HT1080 (cell line): ENCODE measurements at places on chromosomes 7 and 10.

DNA sequence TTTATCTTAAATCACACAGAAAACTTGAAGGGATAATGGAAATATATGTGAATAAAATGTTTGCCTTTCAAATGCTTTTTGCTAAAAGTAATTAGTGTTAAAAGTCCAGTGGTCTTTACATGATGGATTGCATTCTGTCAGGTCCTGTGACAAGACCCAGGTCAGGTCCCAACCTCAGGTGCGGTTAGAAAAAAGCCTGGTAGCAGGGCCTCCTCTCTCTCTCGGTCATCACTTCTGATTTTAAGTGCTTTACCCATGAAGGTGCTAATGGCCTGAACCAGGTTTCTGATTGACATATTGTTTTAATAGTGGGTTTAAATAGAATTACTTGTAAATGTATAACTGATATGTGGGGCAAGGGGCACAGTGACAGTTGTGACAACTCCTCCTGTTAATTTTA lies 736.3 kb downstream of the POM121L12 start:
- DNase-seq = no peak

DNA sequence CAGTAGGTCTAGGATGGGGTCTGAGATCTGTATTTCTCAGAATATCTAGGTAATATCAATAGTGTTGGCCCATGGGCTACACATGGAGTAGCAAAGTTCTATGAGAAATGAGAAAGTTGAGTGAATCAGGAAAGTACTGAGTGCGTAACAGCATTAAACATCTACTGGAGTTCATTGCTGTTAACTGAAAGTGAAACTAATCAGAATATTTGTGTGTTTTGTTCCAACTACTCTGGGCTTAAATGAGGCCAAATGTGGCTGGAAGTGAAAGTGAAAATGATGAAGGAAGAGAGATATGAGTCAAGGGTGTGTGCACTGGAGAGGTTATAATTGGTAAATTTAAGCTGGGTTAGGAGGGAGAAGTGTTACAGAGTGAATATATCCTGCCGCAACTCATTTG lies 46.5 kb downstream of the TMEM106B start:
- peak; percentile 59 for DNase-seq

DNA sequence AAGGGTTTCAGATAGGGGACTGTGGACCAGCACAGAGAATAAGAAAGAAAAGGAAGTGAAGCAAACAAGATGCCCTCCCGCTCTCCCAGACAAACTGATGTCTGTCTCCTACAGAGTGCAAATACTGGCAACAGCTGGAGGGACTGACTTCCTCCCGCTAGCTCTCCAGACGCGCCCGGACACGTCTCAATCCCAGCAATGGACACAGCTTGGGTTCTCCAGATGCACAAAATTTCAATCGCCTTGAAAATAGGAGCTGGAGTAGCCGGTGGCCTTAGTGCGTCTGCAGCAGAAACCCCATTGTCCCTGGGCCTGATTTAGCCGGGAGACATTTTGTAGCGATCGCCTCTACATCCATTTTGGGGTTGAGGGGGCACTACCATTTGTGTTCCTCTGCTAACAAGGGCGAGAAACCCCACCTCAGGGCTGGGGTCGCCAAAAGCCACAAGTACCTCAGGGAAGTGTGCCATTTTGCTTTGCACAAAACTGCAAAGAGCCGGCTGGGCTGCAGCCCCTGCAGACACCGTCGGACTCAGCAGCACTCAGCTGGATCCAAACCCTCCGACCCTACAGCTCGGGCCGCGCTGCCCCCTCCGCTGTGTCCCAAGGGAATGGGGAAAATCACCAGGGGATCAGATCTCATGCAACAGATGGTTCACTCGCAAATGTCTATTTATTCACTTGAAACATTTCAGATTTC lies 5.9 kb downstream of the CPA2 start:
- DNase-seq = no peak

GRCh38 chr7:3461923-3462322 lies 160.9 kb downstream of the SDK1 start:
- DNase-seq = no peak

DNA sequence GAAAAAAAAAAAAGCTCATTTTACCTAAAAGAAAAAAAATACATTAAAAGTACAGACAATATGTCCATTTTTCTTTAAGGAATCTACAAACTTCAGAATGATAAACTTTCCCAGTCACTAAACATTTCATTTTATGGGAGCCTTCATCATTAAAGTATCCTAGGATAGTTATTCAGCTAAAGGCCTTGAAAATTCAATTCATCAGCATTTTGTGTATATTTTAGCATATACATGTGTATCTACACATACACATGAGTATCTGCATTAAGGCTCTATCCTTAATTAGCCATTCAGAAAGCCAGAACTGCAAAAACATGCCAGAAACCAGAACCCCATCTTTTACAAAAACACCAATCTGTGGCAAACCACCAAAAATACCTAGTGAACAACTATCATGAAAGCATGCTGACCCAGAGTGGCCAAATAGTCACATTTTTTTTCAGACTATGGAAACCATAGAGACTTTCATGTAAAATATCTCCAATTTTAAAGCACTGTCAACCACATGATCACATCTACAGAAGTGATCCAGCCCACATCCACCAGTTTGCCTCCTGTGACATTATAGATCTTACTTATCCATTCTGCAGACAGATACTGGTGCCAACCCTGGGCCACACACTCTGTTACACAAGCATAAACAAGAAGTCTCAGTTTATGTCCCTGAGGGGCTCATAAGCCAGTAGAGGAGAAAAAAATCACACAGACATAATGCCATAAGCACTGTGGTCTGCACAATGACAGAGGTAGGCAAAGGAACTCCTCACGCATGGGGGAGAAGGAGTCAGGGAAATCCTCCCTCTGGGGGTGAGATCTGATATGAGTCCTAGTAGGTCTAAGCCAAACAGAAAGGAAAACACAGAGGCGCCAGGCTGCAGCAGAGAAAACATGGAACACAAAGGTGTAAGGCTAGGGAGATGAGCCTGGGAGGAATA lies 79.2 kb downstream of the SRPK2 start:
- DNase-seq = no peak

DNA sequence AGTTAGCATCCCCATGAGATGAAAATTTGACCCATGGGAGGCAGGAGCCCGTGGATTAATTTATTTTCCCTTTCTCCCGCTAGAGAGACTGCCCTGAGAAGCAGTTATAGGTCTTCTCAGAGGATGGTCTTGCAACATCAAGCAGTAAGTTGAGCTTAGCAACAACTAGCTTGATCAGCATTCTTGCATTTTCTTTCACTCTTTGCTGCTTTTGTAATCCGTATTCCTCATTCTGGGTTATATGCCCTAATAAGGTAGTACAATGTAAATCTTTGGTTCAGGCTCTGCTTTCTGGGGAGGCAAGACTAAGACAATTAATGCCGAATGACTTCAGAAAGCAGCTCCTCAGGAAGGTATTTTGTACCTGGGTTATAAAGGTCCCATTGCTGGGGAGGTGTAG lies 146.8 kb downstream of the FZD1 start:
- no peak for DNase-seq

- peak; percentile 52 for DNase-seq
Measured at GRCh38 chr7:41188163-41189130, 514.4 kb downstream of the INHBA start.

GRCh38 chr10:31698181-31698830 lies 230.3 kb downstream of the ARHGAP12 start:
- DNase-seq = no peak

DNA sequence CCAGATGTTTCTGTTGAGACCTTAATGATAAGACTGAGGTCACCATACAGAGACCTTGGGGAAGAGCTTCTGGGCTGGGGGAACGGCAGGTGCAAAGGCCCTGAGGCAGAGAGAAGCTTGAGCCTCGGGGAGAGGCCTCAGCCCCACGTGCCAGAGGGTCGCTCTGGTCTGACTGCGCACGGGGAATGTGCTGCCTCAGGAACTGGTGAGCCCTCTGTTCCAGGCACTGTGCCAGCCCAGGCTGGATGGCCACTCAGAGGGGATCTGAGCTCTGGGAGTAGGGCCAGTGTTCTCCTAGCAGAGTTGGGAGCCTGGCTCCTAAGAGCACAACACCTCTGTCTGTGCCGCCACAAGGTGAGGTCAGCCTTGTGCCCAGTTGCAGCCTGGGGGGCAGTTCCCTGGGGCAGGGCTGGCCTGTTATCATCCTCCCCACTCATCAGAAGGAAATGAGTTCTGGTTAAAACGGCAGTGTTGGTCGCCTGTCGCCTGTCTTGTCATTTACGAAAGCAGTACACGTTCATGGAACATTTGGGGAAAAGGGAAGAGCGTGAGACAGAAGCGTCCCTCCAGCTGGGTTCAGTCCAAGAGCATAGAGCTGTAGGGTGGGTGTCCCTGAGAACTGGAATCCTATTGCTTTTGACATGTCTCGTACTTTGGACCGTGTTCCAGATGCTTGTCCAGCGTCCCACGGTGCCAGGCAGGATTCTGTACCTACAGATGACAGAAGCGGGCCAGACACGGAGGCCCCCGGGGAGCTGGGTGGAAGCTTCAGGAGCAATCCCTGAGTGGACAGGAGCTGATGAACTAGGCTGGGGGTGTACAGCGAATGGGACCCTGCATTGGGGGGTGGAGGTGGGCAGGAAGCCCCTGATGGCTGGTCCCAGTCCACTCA lies 4.3 kb downstream of the TTYH3 start:
- DNase-seq = no peak

DNA sequence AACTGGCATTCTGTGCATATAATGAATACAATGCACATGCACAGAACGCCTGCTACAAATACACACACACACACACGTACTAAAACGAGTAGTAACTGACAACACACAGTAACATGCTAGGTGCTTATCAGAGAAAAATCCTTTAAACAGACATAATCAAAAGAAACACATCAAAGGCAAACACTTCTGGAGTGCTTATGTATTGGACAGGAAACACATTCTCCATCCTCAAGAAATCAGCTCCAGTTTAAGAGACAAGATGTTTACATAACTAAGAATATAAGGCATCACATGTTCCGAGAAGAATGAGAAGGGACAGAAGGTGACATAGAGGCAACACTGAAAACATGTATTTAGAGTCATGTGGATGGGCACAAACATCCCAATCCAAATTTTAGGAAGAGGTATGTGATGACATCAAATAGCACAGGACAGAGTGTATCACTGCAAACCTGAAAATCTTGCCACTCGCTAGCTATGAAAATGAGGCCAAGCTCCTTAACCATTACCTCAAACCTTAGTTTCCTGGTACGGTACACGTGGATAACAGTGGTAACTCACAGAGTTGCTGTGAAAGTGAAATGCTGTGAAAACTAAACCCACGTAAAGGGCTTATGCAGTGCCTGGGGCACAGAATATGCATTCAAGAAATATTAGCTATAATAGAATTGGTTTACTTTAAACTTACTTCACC lies 619.6 kb downstream of the PARD3 start:
- DNase-seq = no peak
